ENCODE measurements at places on chromosomes 16 and 17.
A peak's percentile ranks its signal among the peaks of the same experiment; 100 is the strongest.

DNA sequence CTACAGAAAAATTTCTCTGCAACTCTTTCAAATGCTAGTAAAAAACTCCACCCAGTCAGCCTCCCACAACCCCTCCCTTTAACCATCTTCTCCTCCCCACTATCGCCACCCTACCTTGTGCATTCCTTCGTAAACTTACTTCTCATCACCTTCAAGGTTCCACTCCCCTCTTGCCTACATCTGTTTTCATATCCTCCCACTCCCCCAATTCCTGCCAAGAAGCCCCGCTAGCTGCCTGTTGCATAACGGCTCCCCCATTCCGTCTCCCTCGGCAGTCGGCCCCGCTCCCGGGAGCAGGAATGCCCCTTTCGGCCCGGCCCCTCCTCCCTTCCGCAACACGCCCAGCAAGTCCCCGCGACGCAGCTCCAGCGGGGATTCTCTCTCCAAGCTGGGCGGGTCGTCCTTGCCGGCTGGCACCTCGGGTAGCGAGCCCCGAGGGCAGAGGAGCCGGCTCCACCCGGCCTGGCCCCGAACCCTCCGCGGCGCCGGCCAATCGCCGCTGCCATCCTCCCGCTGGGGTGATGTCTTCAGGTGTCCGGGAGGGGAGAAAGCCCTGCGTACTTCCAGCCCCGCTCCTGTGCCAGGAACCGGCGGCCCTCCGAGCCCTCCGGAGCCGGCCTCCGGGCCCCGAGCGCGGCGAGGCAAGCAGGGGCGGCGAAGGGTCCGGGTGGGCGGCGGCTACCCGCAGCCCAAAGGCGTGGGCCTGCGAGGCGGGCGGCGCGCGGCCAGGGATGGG lies 1.5 kb downstream of the PHLPP2 start:
- DNase-seq, result peak; percentile 76

GRCh38 chr17:77182205-77183172 lies 41.7 kb downstream of the SEC14L1 start:
- peak; percentile 55 for DNase-seq

DNA sequence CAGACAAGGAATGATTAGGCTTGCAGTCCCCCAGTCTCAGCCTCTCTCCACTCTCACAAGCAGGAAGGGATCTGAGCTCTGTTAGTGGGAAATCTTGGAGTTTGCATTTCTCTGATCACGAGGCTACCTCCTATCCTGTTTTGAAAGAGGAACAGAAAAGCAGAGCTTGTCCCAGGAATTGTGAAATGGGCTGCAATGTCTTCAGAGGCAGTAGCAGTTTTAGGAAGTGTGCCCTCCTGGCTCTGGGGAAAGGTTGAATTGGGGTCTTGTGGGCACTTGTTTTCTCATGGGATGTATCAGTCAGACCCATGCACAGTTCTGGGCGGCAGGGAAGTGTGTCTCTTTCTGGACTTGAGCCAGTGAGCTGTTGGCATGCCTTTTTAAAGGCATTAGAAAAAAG lies 22.8 kb downstream of the NUP85 start:
- no peak for DNase-seq

DNA sequence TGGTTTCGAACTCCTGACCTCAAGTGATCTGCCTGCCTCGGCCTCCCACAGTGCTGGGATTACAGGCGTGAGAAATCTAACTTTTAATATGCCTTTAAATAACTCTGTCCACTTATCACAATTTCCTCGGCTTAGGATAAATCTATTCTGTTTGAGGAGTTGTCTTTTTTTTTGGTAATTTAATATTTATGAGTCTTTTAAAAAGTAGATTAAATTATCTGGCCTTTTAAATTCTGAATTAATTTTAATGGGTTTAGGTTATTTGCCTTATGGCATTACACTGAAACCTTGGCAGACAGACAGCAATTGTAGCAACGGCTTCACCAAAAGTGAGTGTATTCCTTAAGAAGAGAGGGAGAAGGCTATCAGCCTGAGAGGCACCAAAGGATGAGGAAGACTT lies 66.2 kb downstream of the MYO1D start:
- no peak for DNase-seq

DNA sequence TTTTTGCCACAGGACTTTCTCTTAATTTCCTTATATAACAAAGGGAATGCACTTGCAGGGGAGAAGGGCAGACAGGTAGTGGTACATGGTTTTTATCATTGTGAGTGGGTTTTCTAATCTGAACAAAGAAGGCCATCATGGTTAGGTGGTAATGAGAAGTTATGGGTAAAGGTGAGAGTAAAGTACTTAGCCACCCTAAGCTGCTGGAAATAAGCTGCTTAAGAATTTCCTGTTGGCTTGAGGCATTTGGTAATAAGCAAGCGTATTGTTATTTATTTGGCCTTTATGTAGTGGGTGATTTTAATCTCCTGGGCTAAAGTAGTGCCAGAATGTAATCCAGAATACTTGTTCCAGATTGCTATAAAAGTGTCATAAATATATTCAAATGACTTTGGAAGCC lies 27.1 kb downstream of the TAC4 start:
- no peak for DNase-seq

- peak; percentile 44 for DNase-seq
Measured at GRCh38 chr16:83458612-83459011, 349.2 kb upstream of the HSBP1 start.

GRCh38 chr17:80441133-80441578 lies 26.2 kb downstream of the ENDOV start:
- peak; percentile 89 for DNase-seq

DNA sequence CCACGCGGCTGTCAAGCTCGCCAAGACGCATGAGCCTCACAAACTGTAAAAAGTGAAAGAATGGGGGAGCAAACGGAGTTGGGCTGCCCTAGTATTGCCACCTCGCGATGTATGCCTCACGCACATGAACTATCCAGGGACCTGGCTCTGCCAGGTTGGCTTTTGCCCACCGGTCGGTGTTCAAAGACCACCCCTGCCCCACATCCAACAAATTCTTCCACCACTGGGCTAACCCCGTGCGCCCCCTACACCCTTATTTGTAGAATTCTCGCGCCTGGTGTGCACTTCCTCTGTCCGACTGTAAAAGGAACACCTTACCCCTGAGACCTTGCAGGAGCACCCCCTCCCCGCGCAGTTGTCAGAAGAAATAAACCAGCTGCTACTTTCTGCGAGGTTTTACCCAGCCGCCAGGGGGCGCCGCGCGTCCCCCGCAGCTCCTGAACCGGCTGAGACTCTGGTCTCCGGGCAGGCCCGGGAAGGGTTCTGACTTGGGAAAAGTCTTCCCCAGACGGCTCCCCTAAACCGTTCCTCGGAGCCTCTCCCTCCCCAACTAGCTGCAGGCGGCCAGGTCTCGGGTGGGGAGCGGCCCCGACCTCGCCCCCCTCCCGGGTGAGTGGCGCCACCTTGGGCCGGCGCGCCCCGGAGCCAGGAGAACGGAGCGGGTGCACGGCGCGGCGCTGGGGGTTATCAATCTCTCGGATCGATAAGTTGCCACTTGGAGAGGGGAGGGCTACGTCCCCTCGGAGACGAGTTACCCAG lies 1.7 kb upstream of the ZNF423 start:
- peak; percentile 83 for DNase-seq

DNA sequence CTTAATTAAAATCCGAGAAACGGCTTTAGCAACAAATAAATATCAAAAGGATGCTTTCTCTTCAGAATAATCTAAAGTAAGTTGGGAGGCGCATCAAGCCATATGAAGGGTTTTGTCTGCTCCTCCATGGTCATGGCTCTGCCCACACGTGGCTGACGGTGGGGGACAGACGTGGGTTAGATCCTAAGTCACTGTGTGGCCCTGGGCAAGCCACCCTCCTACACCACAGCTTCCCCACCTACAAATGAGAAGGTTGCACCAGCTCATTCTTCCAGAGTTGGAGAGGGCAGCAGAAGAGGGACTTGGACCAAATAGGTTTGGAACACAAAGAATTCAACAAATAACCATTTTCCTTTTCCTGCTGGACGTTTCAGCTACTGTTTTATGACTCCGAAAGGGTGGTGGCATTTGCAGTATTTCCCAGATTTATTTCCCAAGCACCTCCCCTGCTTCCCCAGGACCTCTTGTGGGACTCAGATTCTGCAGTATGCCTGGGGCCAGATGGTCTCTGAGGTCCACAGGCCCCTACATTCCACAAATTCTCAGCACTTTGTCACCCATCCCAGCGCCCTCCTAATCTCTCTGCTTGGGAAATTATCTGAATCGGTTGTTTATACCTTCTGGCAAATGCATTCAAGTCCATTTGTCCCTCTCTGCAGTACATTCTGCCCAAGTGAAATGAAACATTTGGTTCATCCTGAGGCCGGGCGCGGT lies 17.8 kb downstream of the LRRC75A start:
- no peak for DNase-seq

GRCh38 chr16:84699147-84699711 lies 571 bp upstream of the USP10 start:
- DNase-seq, result no peak

DNA sequence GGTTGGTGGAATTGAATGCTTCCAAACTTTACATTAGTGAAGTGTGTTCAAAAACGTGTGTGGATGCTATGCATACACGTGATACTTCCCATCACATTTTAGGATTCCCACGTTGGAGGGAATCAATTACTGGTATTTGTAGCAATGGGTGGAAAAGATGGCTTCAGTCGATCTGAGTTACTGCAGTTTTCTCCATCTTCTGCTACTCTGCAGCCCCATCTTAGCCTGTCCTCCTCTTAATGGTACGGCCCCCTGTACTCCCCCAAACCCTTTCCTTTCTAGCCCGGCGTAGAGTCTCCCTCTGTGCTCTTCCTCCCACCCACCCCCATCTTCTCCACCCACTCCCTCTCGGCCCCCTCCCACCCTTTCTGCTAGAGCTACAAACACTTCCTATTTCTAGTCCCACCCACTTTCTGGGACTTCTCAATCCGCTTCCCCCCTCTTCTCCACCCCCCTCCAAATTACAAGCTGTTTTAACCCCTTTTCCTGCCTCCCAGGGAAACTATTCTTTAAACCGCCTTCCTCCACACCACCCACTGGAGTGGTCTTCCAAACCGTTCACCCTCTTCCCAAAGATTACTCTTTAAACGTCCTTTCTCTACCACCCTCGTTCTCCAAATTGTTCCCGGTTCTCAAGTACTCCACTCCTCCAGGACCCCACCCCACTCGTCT lies 1.1 kb downstream of the CHTF8 start:
- peak; percentile 56 for DNase-seq

GRCh38 chr17:801660-802059 lies 19.5 kb downstream of the MRM3 start:
- no peak for DNase-seq

- no peak for DNase-seq
Measured at GRCh38 chr16:65727534-65728137, 605.8 kb upstream of the CDH11 start.

GRCh38 chr17:55911186-55911585 lies 160.3 kb downstream of the PCTP start:
- DNase-seq, result peak; percentile 12

- no peak for DNase-seq
Measured at GRCh38 chr16:76278086-76278485, 885 bp downstream of the CNTNAP4 start.

DNA sequence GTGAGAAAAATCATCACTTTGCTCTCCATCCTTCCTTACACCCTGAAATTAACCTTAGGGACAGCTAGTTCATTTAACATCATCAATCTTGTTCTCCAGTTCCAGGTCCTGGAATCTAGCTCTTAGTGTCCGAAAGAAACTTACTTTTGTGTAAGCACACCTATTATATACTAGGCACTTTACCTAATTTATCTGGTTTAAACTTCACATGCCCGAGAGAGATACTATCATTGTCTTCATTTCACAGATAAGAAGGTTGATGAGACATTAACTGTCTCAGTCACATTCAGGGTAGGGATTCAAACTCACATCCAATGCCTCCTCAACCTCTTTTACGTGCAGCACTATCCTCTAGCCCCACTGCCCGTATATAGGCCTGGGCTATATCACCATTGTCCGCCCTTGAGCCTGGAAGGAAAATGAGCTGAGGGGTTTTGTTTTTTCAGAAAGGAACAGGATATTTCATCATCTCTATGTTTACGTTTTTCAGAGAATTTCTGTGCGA lies 501 bp upstream of the AP2B1 start:
- peak; percentile 28 for DNase-seq

- DNase-seq, result no peak
Measured at GRCh38 chr16:57889522-57889921, 81.4 kb downstream of the CNGB1 start.

DNA sequence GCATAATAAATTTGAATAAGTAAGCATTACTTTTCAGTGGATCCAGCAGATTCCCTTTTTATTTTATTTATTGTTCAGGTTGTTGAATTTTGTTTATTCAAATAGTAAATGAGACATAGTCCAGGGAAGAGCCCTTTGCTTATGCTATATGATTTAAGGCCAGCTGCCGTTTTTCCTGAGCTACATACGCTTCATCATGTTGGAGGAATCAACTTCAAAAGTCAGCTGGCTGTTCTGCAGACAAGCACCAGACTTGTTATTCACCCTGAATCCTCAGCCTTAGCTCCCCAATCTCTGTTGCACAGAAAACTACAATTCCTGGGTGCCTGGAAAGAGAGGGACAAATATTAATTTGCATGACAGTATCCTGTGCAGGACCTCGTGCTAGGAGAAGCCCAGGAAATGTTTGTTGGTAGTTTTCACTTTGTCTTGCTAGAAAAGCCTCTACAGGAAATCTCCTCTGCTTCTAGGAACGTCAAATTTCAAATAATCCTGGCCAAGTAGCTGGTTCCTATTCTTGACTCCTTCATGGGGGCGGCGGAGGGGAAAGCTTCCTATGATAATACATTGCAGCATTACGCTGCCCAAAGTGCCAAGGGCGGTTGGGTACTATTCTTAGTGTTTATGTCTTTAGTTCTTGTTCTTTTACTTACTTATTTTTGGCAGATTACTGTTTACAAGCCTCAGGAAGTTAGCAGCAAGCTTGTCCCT lies 101.6 kb downstream of the PRKCA start:
- no peak for DNase-seq

GRCh38 chr17:40671282-40671681 lies 6.3 kb upstream of the KRT222 start:
- DNase-seq, result no peak

GRCh38 chr16:74485916-74486315 lies 64.6 kb upstream of the CLEC18B start:
- DNase-seq, result no peak

All from GM13976 (cell line).